ENCODE measurements at places on chromosomes 4 and X.

GRCh38 chrX:95675794-95676193, 1008.8 kb upstream of the DIAPH2 start:
- no peak for DNase-seq

DNA sequence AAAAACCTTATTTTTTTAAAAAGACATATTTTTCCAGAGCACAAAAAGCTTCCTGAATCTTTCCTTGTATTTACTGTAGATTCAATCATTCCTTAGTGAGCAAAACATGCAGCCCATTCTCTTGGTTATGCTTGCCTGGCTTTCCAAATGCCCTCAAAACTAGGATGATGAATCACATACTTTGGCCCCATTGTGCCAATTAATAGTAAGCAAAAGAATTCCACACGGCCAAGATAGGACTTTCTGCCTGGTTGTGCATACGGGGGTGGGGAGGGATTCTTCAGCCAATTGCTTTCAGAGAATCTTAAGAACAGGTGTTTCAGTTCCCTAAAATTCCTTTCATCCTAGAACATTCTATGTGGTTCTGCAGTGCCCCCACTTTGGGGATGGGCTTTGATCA, 7.0 kb downstream of the RAI2 start:
- no peak for DNase-seq

- peak; percentile 38 for DNase-seq
Observed at GRCh38 chr4:2537011-2537830, 774 bp downstream of the FAM193A start.

DNA sequence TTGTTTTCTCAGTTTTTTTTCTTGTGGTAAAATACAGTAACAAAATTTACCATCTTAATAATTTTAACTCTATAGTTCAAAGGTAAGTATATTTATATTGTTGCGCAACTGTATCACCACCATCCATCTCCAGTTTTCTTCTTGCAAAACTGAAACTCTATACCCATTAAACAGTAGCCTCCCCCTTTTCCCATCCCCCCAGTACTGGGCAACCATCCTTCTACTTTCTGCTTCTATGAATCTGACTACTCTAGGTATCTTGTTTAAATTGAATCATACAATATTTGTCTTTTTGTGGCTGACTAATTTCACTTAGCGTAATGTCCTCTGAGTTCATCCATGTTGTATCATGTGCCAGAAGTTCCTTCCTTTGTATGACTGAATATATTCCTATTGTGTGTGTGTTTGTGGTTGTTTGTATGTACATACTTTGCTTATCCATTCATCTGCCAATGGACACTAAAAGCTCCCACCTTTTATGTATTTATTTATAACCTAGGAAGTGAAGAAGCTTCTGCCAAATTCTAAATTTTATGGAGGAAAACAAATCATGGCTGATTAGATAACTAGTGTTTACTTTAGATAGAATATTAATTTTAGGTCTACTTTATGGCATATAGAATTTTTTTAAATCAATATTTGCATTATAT, 10.0 kb downstream of the ABHD18 start:
- DNase-seq: no peak

DNA sequence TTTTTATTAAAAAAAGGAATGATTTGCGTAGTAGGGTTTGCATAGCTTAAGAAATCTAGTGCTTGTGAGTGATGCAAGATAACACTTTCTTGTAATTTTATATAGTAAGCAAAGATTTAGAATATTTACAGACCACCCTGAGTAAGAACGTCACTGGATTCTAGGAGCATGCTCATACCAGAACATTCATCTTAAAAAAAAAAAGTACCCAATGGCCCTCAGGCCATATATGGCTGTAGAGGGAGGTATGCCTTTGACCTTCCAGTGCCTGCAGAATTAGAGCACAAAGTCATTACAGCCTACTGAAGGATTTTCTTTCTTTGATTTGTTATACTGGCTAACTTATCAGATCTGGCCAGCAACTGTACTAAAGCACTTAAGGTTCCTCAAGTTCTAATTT, 236.3 kb upstream of the GYPA start:
- DNase-seq: no peak

GRCh38 chr4:141356963-141357335, 136.3 kb downstream of the ZNF330 start:
- DNase-seq: no peak

- no peak for DNase-seq
Observed at GRCh38 chrX:134641346-134641745, 16.9 kb downstream of the PLAC1 start.

DNA sequence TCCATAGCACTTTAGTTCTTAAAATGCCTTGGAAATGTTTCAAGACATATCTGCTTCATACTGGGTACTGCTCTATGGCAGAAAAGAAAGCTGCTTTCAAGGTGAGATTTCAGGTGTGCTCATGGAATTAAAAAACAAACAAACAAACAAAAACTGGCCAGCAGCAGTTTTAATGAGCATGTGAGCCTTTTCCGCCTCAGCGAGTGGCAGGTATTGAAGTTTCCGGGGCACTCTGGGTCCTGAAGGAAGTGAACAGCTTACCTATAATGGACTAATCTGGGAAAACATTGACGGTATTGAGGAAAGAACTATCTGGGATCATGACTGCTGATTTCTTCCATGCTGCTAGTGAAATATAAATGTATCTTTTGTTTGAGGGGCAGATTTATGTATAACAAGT, 194.6 kb downstream of the MAML3 start:
- DNase-seq: no peak

DNA sequence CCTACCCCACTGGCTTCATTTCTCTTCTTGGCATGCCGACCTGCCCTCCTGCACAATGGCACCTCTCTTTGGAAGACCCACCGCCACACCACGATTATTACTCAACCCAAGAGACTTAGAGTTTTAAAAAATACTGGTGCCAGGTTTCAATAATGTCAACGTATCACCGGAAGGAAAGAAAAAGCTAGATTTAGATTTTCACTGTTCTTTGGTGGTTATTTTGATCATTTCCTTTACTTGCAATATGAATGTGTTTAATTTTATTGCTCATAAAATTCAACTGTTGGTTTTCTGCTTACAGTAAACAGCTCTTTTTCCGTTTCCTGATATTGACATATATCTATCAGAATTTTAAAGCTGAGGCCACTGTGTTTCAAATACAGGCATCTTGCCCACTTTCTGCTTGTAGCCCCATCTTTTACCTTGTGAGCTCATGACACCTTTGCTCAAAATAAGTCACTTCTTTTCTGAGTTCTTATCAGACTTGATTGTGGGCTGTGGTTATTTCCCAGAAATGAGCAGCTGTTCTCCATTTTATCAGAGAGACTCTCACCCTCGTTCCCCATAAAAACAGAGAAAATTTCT, 439.1 kb downstream of the INPP4B start:
- DNase-seq: no peak

- no peak for DNase-seq
Observed at GRCh38 chr4:182238355-182238931, 4.8 kb upstream of the TENM3 start.

All from C1 segment of cervical spinal cord (tissue), 14 donors.